ENCODE measurements at places on chromosomes 4 and X. TPM values are rescaled to one million over a fixed set of nuclear protein-coding genes. Genes with fewer than 3 reads are reported as not detected.

GRCh38 chrX:11952176-11952720 lies 186.0 kb upstream of the FRMPD4 start:
- DNase-seq, result peak; percentile 45

DNA sequence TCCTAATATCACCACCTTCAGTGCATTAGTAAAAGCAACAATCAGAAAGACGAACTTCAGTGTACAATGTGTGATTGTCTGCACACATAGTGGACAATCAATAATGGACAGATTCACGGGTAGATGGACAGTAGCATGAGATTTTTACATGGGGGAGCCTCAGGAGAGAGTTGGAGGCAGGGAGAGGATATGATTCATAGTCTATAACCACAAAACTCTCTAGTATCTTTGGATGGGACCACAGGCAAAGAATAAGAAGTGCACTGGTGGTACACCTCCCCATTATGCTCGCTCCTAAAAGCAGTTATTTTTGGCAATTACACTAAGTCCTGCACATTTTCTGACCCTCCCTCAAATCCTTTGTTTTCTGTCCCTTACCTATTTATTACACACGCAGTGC lies 624.4 kb upstream of the ACTRT1 start:
- no peak for DNase-seq

DNA sequence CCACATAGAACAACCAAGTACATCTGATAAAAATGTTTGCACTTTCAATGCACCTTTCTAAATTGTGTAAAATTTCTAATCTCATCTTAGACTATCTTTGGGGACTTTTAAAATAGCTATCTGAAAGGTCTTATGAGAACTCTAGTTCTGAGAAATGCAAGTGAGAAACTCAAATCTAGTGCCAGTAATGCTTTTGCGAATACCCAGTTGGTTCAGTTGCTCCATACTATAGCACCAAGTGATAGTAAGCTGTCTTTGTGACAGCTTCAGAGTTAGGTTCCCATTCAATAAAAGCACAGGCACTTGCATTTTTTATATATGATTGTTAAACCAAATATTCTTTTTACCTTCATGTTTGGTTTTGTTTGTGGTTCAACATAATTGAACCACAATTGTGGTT lies 4.5 kb upstream of the ITM2A start:
- DNase-seq, result no peak

DNA sequence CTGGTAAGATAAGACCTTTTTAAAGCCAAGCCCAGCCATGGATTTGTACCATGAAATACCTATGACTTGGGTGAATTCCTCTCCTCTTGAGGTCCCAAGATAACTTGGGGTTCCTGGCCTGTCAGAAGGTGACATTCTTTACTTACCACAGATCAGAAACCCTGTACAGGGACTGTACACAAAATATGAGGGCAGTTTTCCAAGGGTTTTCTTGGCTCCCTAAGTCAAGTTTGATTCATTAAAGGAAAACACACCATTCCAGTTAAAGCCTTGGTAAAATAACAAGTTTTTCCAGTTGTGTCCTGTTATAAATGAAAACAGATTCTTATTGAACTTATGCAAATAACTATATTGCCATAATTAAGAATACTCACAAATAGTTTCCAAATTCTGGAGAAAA lies 8.2 kb downstream of the SYAP1 start:
- no peak for DNase-seq

GRCh38 chr4:81460191-81460701 lies 11.5 kb downstream of the RASGEF1B start:
- no peak for DNase-seq

GRCh38 chr4:82803746-82804145 lies 5.2 kb upstream of the SCD5 start:
- no peak for DNase-seq

GRCh38 chr4:171834640-171835039 lies 21.4 kb downstream of the GALNTL6 start:
- DNase-seq, result no peak

- no peak for DNase-seq
Measured at GRCh38 chr4:110963662-110964280, 340.9 kb upstream of the PITX2 start.

DNA sequence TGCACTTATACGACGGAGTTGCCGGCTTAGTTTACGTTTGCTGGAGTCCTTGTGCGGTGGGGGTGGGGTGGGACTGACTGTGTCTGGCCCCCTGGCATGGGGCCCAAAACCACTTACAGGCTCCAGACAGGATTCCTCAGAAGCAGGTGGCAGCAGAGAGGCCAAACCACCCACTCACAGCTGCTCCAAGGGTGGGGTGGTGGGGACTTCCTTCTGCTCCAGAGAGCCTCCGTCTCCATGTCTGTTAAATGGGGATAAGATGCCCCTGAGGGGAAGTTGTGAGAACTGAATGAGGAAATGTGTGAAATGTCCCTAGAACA lies 36.7 kb downstream of the PSAPL1 start:
- DNase-seq, result peak; percentile 48

- no peak for DNase-seq
Measured at GRCh38 chr4:55363691-55364351, 17.8 kb downstream of the SRD5A3 start.

DNA sequence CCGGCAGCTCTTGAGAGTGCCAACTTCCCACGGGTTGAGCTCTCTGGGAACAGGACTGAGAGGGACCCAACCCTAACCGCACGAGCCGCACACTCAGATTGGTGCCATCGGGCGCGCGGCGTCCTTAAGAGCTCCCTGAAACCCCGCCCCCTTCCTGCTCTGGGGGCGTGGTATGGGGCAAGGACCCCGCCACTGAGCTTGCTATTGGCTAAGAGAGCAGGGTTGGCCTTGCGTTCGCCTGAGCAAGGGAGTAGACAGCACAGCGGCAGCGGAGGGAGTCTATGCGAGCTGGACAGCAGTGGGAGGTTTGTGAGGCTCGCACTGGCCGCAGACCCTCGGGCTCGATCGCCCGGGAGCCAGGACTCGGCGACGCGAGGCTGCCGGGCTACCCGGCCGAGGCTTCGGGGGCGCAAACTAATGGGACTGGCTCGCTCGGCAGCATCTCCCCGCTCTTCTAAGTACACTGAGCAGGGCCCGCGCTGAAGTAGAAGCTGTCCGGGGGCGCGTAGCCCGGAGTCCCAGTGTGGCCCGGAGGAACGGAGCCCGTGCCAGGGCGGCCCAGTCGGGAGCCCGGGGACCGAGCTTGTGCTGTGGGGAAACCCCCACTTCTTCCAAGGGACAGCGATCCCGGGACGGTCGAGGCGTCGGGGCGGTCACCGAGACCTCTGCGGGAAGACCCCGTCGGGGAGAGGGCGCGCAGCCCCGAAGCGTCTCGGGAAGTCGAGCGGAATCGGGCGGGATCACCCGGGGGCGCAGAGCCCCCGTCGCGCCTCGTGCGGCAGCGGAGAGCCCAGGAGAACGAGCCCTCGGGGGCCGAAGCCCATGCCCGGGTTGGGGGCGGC lies at the start of gene EFNB1:
Gene EFNB1, plus strand, starts transcription at position 282 of the 842 bp plus-strand sequence. CDS start 756 bp downstream, outside the sequence.
- DNase-seq, result peak; percentile 95

- no peak for DNase-seq
Measured at GRCh38 chrX:135605906-135606305, 85.4 kb downstream of the INTS6L start.

GRCh38 chr4:168849030-168849675 lies 160.9 kb downstream of the CBR4 start:
- DNase-seq, result peak; percentile 73

GRCh38 chr4:77147079-77147782 lies 9.8 kb upstream of the CCNG2 start:
- no peak for DNase-seq

- no peak for DNase-seq
Measured at GRCh38 chrX:93741811-93742210, 67.8 kb downstream of the FAM133A start.

- no peak for DNase-seq
Measured at GRCh38 chrX:12405306-12405705, 267.0 kb downstream of the FRMPD4 start.

- DNase-seq, result peak; percentile 52
Measured at GRCh38 chrX:47936224-47936939, 67.4 kb downstream of the ZNF182 start.

- no peak for DNase-seq
Measured at GRCh38 chr4:103664436-103665075, 55.2 kb downstream of the TACR3 start.

- DNase-seq, result no peak
Measured at GRCh38 chr4:20386001-20386740, 134.5 kb downstream of the SLIT2 start.

DNA sequence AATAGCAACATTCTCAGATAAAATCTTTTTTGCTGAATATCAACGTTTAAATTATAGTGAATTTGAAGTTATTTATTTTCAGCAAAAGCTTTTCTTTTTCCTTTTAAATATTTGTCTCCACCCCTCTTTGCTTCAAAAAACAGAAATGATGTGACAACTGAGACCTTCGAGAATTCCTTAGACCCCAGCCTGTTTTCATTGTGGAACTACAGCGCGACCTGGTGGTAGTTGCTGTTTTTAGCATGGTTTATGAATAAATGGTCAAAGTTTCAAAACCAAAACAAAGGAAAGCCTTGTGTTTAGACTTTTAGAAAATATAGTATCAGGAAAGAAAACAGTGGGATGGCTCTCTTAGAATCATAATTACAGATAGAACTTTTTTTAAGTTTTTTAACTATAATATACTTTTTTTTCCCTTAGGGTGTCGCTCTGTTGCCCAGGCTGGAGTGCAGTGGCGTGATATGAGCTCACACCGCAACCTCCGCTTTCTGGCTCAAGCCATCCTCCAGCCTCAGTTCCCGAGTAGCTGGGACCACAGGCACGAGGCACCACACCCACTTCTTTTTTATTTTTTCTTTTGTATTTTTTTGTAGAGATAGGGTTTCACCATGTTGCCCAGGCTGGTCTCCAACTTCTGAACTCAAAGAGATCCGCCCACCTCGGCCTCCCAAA lies 26.8 kb upstream of the TMEM184C start:
- peak; percentile 85 for DNase-seq

GRCh38 chr4:1044469-1045192 lies 33.2 kb downstream of the FGFRL1 start:
- no peak for DNase-seq

GRCh38 chr4:151013944-151014343 lies 1.1 kb downstream of the LRBA start:
- DNase-seq, result no peak

GRCh38 chr4:94714365-94715160 lies 43.2 kb upstream of the BMPR1B start:
- DNase-seq, result no peak

Gene SCML2
- total RNA-seq, result 6.3 TPM

Gene DSPP
- total RNA-seq, result 3.4 TPM

Gene APELA
- 2.2 TPM for total RNA-seq

Gene TBX22
- 2.4 TPM for total RNA-seq

Gene NOX1
- total RNA-seq, result 0.96 TPM

Gene CD40LG
- total RNA-seq, result not detected

Gene RGN
- 1.4 TPM for total RNA-seq

Gene TCEAL1
- 63.6 TPM for total RNA-seq

Gene PFKFB1
- total RNA-seq, result not detected

Data from umbilical cord (tissue), 2 donors.